ENCODE measurements at places on chromosomes 4 and X. TPM values are rescaled to one million over a fixed set of nuclear protein-coding genes. Genes with fewer than 3 reads are reported as not detected.

Gene MAGEC2
- not detected for polyA plus RNA-seq

Gene TBX22
- polyA plus RNA-seq = not detected

Gene F11
- polyA plus RNA-seq = 0.99 TPM

Gene FRAS1
- 42.8 TPM for polyA plus RNA-seq

Gene GJB1
- 5.2 TPM for polyA plus RNA-seq

Gene DNAAF6
- 0.42 TPM for polyA plus RNA-seq

Gene VEGFC
- polyA plus RNA-seq = 35.6 TPM

Gene PFKFB1
- 0.58 TPM for polyA plus RNA-seq

Gene SLC38A5
- polyA plus RNA-seq = 31.8 TPM

Gene BTC
- polyA plus RNA-seq = 7.7 TPM

Gene RASL11B
- polyA plus RNA-seq = 29.0 TPM

Gene SYNPO2
- polyA plus RNA-seq = 4.3 TPM

Gene NSUN7
- polyA plus RNA-seq = 19.1 TPM

Gene YTHDC1
- polyA plus RNA-seq = 194 TPM

Gene PSAPL1
- 0.09 TPM for polyA plus RNA-seq

Gene FAM9B
- 0.12 TPM for polyA plus RNA-seq

Gene SLC6A14
- polyA plus RNA-seq = 0.21 TPM

Gene SOWAHB
- 2.6 TPM for polyA plus RNA-seq

Gene CCSER1
- polyA plus RNA-seq = 1.7 TPM

Measured in right lung (tissue), 10 donors.